ENCODE measurements at places on chromosomes 6 and 20.

DNA sequence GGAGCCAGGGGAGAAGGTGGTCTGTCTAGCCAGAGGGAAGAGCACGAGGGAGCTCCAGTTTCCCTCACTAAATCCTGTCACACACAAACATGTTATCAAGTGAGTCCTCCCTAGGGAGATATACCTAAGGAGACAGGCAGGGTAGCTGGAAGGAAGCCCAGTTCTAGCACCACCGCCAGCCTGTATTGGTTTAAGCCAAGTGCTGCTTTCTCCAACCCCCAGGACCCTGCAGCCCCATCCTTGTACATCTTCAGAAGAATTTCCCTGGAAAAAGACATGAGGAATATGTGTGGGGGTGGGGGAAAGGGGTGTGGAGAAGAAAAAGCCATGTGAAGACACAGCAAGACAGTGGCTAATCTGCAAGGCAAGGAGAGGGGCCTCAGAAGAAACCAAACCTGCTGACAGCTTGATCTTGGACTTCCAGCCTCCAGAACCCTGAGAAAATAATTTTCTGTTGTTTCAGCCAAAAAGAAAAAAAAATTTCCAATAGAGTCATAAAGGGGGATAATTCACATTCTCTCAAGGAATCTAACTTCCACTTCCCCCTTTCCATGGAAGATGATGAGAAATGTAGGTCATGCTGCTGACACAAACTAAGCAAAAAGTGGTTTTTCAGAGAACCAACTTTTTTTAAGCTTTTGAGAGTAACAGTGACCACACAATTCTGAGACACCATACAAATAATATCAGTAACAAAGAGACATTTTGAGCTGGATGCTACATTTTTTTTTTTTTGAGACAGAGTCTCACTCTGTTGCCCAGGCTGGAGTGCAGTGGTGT lies 103.2 kb upstream of the PRDM1 start:
- DNase-seq, result no peak

- no peak for DNase-seq
Observed at GRCh38 chr6:13761361-13762036, 49.9 kb upstream of the RANBP9 start.

DNA sequence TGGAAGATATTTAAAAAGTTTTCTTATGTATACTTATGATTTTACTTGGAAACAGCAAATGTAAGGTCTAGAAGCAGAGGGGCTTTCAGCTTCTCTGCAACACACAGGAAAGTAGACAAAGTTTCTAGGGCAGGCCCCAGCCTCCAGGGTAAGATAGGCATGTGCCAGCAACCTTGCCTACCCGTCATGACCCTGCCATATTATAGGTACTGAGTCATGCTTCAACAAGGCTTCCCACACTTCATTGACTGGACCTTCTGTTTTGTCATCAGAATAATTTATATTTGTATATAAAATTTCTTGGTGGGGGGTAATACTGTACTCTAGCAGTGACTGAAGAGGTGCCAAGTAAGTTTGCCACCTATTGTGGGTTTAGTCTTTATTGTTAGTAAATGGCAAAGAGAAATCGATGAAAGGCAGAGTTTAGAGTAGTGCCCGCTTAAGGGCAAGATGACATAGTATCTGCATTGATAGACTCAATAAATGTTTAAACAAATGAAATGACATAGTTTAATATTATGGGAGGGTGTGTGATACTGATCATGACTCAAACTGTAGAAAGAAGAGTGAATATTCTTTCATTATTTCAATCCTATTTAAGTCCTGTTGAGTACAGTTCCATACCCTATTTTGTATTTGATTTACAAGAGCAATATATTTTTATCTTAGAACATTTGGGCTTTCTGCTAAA lies 95.6 kb downstream of the JARID2 start:
- DNase-seq, result no peak

- no peak for DNase-seq
Observed at GRCh38 chr20:38893565-38894090, 32.6 kb upstream of the FAM83D start.

DNA sequence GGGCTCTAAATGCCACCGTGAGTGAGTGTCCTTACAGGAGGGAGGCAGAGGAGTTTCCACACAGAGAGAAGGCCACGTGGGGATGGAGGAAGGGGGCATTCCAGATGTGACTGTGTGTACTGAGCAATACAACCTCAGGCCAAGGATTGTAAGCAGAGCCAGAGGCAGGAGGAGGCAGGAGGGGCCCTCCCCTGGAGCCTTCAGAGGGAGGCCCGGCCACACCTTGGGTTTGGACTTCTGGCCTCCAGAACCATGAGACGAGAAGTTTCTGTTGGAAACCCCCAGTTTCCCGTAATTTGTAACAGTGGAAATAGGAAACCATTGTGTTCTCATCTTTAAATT lies 9.3 kb upstream of the KIF25 start:
- no peak for DNase-seq

GRCh38 chr20:47929368-47930115 lies 144.3 kb upstream of the SULF2 start:
- no peak for DNase-seq

DNA sequence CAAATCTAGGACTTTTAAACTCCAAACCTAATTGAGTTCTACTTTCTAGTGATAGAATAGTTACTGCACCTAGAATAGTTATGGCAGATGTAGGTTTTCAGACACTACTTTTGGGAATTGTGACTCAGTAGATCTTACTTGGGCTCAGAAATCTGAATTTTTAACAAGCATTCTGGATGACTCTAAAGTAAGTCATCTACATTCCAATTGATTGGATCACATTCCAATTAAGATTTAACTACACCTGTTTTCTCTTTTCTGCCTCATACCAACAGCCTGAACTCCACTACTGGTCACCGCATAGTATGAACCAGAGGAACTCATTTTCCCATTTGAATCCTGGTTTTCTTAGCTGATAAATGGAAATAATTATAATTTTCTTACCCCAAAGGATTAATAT lies 49.5 kb upstream of the TFAP2D start:
- no peak for DNase-seq

GRCh38 chr6:30880698-30881252 lies 3.5 kb upstream of the DDR1 start:
- no peak for DNase-seq

- DNase-seq, result no peak
Observed at GRCh38 chr6:167980911-167981580, 16.4 kb upstream of the KIF25 start.

DNA sequence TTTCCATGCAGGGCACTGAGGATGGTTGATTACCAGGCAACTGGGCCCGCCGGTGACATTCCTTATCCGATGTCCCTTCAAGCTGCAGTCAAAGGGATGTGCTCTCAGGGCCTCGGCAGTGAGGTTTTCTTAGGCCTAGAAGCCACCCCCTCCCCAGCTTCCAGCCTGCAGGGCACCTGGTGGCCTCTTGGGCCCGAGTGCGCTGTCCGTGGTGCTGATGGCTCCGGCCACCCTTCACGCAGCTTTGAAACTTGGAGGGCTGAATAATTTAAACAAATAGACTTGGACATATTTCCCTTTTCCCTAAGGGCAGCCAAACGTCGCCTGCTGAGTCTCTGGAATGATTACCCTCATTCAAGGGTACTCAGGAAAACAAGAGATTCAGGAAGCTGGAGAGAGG lies 8.9 kb upstream of the MLN start:
- DNase-seq, result peak; percentile 30

- no peak for DNase-seq
Observed at GRCh38 chr6:5941188-5941587, 65.5 kb downstream of the NRN1 start.

DNA sequence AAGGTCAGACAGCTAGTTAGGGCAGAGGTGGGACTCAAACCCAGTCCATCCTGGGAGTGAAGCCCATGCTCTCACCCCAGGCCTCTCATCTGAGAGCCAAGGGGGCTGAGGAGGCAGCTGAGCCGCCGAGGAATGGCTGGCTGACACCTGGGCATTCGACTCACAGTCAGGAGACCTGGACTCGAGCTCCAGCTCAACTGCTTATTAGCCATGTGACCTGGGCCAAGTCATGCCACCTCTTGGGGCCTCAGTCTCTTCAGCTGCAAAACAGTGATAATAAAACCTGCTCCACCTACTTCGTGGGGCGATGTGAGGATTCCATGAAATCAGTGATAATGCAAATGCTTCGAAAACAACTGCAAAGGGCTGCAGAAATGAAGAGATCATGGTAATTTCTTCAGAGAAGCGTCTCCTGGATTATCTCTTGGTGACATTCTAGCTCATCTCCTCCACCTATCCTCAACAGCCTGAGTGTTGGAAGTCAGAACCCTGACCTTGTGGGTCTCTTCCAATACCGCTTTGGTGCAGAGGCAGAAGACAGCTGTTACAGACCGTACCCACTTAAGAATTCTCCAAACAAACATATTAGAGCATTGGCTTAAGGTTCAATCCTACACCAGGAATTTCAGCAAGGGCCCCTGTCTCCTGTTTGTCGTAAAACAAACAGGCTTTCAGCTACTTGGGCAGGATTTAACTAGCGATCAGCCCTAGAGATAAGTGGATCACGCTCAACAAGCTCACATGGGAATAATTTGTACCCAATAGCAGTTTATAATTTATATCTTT lies 60.0 kb upstream of the PIM1 start:
- no peak for DNase-seq

GRCh38 chr20:25083773-25084625 lies 2.1 kb upstream of the VSX1 start:
- DNase-seq, result no peak

DNA sequence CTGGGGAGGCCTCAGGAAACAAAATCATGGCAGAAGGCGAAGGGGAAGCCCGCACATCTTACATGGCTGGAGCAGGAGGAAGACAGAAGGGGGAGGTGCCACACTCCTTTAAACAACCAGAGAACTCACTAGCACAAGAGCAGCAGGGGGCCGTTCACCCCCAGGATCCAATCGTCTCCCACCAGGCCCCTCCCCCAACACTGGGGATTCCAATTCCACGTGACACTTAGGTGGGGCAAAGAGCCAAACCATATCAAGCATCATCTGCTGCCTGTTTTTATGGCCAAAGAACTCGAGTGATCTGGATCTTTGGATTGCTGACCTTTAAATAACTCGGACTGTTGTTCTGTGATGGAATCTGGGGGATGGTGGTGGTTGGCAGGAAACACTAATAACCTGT lies 28.0 kb downstream of the PNLDC1 start:
- no peak for DNase-seq

- no peak for DNase-seq
Observed at GRCh38 chr6:38982470-38982869, 66.1 kb upstream of the GLP1R start.

DNA sequence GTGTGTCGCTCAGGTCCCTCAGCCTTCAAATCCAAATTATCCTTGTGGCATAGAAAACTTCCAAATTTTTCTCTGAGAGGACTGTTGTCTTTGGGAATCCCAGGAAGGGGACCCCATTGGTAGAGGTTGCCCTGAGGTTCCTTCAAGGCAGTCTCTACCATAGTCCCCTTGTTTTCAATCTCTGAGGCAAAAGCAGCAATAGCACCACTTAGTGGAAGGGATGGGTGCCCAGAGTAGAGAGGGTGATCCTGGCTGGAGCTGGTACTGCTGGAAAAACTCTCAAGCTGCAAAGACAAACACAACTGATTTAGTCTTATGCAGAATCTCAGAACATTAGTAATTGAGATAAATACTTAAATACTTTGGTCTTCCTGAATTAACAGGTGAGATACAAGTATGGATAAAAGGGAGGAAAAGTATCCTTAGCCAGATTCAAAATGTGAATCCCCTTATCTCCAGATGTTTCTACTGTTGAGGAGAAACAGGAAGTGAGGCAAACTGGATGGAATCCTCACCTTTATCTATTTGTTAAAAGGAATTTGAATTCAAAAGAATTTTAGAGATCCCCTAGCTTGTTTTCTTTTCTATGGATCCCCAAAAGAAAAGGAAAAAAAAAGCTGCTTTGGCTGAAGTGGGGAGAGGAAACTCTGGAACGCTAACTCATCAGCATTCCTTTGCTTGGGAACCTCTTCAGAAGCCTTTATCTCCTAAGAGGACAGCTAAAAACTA lies 13.4 kb downstream of the ZNF318 start:
- DNase-seq, result no peak

DNA sequence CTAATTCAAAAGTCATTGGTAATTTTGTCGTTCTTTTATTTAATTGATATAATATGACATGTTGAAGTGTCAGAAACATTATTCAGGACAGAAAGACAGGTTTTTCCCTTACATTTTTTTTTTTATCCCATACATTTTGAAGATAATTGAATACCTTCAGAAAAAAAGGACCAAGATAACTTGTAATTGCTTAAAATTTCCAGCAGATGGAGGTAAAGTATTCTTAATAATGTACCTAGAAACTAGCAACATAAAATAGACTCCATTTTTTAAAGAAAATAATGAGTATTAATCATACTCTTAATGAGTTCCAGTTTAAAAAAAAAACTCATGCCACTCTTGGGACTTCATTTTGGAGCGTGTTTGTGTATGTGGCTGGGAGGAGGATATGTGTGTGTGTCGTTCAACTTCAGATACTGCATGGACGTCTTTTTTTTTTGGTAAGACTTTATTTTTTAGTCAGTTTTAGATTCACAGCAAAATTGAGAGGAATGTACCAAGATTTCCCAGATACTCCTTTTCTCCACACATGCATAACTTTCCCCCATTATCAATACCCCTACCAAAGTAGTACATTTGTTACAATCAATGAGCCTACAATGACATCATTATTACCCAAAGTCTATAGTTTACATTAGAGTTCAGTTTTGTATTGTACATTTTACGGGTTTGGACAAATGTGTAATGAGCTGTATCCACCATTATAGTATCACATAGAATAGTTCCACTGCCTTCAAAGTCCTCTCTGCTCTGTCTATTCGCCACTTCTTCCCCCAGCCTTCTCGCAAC lies 79.4 kb downstream of the ROS1 start:
- no peak for DNase-seq
